ENCODE measurements at places on chromosomes 5 and 9.

DNA sequence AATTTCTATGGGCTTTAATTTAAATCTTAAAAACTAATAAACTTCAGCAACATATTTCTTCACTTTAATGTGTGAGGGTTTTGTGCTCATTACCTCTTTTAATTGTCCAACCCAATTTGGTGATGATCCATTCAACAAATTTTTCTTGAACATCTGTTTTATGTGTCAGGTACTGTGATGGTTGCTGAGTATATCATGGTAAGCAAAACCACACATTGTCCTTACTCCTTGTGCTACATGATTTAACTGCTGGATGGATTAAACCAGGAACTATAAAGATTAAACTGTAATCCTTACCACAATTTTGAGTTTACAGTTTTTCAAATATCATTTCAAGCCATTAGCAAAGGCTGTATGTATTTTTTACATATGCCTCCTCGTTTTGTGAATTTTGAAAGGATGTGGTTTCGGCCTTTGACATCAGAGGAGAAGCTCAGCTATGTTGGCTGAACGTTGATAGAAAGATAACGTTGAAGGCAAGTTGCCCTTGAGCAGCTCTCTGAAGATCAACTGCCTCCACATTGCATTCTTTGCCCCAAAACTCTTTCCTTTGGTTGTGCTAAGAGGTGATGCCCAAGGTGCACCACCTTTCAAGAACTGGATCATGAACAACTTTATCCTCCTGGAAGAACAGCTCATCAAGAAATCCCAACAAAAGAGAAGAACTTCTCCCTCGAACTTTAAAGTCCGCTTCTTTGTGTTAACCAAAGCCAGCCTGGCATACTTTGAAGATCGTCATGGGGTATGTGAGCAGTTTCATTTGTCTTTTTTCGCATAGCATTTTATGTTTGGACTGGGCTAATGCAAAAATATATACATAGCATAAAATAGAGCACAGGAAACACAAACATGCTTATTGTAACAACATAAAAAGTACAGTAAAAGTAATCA lies at the start of gene ITK:
ITK (plus strand) TSS at position 467 of the 891 bp plus-strand sequence; CDS start at position 605, 138 bp downstream.
- no peak for DNase-seq

- peak; percentile 84 for DNase-seq
Measured at GRCh38 chr9:94603259-94604160, 9.9 kb upstream of the FBP2 start.

- DNase-seq = no peak
Measured at GRCh38 chr5:38467353-38468040, 88.9 kb downstream of the LIFR start.

DNA sequence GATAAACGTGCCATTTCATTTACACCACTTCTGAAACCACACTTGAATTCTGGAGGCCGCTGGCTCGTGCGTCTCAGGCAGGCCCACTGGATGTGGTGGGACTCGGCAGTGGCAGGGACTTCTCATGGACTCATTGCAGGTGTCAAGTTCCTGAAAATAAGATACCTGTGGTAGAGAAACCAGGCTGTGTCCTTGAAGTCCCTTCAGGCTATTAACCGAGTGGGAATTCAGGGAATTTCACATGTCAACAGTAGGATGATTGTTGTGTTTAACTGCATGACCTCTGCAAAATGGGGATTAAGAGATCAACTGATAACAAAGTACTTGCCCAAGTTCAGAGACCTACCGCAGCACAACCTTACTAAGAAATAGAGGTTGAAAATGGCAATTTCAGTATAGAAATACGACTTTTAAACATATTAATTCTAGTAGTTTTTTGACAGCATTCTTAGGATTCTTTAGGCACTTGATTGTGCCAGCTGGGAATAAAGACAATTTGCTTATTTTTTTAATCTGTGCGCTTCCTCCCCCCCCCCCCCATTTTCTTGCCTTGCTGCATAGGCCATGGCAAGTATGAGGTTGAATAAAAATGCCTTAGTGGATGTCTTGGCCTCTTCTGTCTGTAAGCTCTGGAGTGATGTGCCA lies 26.8 kb downstream of the TRIP13 start:
- DNase-seq = no peak

- DNase-seq = no peak
Measured at GRCh38 chr5:51399643-51400006, 16.4 kb downstream of the ISL1 start.

Data from left colon (tissue), 2 donors.